ENCODE measurements at places on chromosomes 11 and 22.
A peak's percentile ranks its signal among the peaks of the same experiment; 100 is the strongest.

DNA sequence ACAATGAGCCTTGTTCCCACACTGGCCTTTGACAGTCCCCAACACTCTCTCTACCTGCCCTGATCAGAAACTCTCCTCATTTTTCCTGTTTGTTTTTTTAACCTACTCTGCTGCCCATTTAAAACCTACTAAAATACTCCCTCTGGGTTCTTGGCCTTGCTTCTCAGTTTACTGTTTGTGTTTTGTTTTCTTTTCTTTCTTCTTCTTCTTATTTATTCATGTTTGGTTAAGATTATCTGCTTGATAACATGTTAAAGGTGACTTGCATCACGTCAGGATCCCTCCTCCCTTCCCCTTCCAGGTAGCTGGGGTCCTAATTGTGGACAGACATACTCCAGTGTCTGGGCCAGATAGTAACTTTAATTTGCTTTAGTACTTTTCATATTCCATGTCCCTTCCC, 95.0 kb upstream of the KCNA4 start:
- DNase-seq: no peak

GRCh38 chr22:40716116-40716515, 36.8 kb downstream of the MCHR1 start:
- DNase-seq: no peak

DNA sequence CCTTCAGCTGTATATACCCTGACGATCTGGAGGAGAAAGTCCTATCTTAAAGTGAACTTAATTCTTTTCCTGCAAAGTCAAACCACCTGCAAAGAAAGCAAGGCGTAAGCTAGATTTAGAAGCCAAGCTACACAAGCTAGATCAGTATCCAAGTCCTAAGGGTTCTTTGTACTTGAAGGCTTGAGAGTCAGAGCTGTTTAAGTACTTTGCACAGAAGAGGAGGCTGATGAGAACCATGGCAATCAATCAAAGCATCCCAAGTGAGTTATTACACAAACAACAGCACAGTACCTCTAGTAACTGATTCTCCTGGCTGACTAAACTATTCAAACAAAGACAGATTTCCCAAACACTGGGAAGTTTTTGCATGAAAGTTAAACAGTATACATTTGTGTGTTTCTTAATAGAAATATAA, 1.9 kb downstream of the CDON start:
- no peak for DNase-seq

- no peak for DNase-seq
Observed at GRCh38 chr11:90428836-90429235, 206.0 kb upstream of the CHORDC1 start.

DNA sequence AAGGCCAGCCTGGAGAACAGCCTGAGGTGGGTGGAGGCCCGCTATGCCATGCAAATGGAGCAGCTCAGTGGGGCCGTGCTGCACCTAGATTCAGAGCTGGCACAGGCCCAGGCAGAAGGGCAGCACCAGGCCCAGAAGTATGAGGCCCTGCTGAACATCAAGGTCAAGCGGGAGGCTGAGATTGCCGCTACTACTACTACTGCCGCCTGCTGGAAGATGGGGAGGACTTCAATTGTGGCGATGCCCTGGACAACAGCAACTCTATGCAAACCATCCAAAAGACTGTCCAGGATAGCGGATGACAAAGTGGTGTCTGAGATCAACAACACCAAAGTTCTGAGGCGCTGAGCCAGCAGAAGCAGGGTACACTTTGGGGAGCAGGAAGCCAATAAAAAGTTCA, 3.1 kb upstream of the TMEM218 start:
- DNase-seq: no peak

- DNase-seq: no peak
Observed at GRCh38 chr11:128776424-128777284, 82.8 kb downstream of the FLI1 start.

DNA sequence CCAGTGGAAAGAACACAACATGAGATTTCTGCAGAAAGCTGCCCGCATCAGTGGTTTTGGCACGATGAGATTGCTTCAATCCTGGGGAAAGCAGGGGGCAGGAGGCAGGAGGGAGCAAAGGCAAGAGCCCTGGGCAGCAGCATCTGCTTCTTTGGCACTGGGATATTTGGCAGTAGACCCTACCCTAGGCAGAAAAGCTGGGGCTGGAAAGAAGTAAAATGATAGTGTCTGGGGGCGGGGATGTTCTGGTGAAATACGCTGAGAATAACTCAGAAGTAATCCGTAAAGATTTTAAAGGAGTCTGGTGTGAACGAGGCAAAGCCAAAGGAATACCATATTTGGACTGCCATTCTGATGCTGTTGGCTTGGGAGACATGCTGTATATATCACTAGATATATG, 62.0 kb downstream of the FAM76B start:
- DNase-seq: no peak

DNA sequence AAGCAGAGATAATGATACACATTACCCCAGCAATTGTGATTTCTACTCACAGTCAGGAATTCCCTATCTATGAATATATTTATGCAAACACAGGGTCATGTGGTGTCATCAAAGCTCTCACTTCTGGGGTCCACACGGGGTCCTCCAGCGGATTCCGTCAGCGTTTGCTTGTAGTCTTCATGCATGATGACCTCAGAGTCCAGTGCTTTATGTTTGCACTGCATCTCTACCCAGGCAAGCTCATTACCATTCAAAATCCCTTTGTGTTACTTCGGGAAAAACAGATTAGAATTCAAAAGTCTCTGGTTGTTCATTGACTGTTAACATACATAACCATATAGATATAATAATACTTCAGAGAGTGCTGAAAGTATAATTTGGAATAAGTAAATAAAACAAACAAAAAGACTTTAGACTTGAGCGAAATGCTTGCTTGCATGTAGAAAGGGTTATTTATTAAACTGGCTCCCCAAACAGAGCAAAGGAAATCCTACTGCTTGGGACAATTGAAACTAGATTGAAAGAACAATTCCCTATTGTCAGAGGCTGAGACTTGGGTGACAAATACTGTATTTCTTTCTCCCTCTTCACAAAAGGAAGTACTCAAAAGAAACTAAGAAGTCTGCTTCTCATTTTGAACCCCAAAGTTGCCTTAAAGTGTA, 423.1 kb downstream of the ETS1 start:
- no peak for DNase-seq

DNA sequence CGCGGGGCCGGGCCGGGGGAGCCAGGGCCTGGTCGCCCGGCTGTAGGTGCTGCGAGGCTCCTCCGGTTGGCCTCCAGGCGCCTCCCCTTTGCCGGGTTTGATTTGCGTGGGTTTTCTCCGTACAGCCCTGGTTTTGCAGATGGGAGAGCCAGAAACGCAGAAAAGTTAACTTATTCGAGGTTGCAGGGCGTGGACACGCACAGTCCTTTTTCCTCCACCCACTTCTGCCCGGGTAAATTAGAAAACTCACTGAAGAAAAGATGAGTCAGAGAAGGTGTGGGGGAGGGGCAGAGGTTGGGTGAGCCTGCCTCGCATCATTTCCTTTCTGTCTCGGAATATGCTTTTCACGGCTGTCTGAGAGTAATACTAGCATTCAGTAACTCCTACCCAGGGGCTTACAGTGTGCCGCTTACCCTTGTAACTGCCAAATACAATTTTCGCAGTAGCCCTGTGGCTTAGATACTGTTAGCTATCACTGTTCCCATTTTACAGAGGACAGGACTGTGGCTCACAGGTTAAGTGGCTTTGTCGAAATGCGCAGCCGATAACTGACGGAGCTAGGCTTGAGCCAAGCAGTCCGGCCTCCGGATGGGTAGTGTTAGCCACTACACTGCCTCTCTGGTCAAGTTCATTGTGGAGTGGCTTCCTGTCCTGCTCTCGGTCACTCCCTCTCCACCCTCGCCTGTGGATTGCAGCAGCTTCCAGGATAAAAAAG, 812 bp downstream of the FADD start:
- DNase-seq: peak; percentile 90

- DNase-seq: no peak
Observed at GRCh38 chr11:7871056-7871455, 60.0 kb downstream of the OR10A6 start.

DNA sequence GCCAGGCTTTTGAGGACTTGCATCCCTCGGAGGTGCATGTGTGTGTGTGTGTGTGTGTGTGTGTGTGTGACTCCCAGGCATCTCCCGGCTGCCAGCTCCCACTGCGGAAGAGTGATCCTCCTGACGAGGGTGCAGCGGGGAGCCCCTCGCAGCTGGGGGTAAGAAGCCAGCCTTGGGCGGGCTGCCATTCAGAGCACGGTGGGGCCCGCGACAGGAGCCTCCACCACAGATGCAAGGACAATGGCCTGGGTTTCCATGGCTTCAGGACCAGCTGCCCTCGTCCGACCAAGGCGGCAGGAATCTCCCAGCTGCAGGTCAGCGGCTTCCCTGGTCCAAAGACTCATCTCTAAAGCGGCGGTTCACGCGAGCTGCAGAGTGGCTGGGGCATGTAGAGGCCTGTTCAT, 908.5 kb downstream of the BRD1 start:
- DNase-seq: no peak

GRCh38 chr11:63672936-63673539, 1.9 kb upstream of the ATL3 start:
- DNase-seq: no peak

DNA sequence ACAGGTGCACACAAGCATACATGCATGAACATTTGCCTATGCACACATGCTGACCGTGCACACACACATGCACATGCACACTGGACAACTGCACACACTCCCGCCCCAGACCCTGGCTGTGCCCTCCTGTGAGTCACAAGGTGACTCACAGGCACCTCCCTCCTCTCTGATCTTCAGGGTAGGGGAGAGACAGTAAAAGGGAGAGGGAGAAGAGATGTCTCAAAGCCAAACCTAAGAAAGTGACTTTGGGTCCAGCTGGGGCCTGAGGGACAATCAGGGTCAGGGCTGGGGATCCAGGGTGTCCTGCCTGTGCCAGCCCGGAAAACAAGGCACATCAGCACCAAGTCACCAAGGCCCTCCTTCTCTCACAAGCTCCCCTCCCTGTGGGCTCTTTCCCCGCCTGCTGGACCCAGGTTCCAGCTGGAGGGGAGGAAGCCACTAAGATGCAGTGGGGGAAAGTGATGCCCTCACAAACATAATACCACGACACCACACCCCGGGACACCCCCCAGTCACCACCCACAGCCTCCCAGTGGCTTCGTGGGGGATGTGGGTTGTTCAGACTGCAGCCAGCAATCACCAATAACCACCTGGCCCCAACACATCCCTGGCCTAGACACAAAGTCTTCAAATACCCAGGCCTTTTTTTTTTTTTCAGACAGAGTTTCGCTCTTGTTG, 39.3 kb downstream of the PDGFB start:
- no peak for DNase-seq
